ENCODE measurements at places on chromosomes 2 and 18.

- DNase-seq: no peak
Measured at GRCh38 chr2:241745276-241745675, 10.8 kb downstream of the D2HGDH start.

DNA sequence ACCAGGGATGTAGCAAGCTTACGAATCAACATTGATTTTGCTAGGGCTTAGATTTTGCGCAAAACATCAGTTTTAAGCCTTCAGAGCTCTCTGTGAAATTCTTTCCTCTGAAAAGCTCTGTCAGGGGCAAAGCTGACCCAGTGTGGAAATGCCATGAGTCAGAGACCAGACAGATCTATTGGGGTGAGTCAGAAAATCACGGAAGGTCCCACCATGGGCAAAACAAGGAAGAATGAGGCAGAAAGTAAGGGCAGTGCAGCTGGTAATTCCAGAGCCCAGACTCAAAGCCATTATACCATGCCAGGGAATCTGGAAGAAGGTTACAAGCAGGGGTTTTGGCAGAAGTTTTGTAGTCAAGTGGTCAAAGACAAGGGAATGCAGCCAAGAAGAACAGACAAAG, 256.6 kb upstream of the CTAGE1 start:
- no peak for DNase-seq

GRCh38 chr2:30310955-30311354, 79.6 kb downstream of the LBH start:
- DNase-seq: no peak

DNA sequence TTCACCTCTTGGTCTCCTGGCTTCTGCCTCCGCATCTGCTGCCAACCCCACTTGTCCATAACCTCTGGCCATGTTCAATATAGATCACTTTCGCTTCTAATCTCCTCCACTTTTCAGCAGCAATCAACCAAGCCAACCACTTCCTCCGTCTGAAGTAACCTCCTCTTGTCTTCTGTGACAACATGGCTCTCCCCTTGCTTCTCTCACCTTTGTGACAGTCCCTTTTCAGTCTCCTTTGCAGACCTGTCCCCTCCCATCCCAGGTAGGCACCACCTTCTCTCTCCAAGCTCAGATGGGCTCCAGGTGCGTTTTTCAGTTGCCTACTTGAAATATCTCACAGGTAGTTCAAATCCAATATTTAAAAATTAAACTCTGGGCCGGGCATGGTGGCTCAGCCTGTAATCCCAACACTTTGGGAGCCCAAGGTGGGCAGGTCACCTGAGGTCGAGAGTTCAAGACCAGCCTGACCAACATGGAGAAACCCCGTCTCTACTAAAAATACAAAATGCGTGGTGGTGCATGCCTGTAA, 4.7 kb upstream of the PSD4 start:
- no peak for DNase-seq

DNA sequence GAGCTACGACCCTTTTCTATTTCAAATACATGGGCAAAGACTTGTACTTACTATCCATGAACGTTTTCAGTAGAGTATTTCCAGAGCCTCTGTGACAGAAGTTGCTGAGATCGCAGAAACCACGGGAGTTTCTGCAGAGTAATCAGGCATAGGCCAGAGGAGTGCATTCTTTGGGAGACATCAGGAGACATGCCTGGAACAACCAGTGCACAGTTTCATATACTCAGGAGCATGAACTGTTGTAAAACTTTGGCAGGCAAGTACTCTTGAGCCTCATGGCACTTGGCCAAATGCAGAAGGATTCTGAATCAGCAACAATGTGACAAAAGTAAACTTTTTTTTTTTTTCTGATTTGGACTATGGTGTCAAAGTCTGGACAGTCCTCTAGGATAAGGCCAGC, 307.1 kb downstream of the GRB14 start:
- no peak for DNase-seq

- DNase-seq: peak; percentile 29
Measured at GRCh38 chr2:62856228-62857040, 150.9 kb downstream of the EHBP1 start.

DNA sequence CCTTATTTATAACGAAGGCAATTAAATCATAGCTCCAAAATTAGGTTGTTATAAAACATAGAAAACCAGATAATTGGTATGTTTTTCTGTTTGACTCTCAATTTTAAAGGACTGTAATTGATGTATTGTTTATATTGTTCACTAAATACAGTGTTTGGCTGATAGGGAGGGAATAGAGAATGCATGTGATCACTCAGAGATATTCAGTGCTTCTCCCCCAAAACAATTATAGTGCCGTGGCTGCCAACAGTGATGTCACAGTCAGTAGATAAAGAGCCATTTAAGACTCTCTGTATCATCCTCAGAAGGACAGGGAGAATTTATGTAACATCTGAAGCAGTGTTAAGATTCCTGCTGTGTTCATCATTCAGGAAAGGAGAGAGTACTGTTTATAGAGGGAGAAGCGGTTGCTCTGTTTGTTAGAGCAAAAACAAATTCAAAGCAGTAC, 69.6 kb downstream of the PHLPP1 start:
- no peak for DNase-seq

- no peak for DNase-seq
Measured at GRCh38 chr2:237630216-237631000, 3.0 kb downstream of the LRRFIP1 start.

DNA sequence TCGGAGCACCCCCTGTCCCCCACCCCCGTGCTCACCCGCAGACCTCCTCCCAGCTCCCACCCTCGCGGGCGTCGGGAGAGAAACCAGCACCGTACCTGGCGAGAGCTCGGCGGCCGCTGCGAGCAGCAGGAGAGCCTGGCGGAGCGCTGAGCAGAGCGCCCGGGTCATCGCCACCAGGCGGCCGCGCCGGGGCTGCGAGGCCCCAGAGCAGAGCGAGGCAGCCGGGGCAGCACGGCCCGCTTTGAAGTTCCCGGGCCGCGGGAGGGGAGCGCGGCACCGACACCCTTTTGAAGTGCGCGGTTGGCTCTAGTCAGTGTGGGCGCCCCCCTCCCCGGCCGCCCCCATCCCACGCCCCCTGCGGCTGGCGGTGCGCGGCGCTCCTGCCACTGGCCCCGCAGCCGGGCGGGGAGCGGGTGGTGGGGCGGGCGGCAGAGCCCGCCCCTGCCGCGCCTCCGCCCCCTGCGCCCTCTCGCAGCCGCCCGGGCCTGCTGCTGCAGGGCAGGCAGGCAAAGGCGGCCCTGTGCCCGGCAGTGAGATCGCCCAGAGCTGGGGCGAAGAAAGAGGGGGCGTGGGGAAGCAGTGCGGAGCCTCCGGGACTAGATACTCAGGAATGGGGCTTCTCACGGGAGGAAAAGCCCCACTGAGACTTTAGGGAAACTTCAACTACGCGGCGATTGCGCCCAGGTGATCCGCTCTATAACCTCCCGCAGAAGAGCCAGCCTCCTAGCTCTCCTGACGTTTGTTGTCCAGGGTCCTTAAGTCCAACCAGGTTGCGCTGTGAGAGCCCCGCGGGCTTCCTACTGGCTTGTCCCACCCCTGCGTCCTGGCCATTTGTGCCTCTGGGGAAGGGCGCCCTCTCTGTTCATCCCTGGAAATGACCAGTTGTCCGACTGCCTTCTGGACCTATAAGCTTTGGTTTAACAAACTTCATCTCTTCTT, at the start of gene ACVR1C:
Gene ACVR1C, minus strand, starts transcription at position 388 of the 939 bp plus-strand sequence. Its CDS starts 220 bp downstream, at position 168.
- peak; percentile 45 for DNase-seq

DNA sequence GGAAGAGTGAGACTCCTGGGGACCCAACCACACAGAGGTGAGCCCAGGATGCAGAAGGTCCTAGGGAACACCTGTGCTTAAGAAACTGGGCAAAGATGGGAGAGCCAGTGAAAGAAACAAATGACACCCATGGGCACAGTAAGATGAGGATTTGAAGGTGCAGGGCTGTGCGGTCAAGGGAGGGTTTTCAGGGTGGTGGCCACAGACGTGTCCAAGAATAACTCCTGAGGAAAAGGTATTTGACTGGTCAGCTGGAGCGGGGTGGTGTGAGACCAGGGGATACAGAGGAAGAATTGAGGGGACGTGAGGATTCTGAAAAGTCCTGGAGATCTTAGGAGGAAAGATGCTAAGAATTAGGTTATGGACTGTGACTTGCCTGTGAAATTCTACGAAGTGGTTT, 142.9 kb downstream of the TMEM163 start:
- DNase-seq: no peak

DNA sequence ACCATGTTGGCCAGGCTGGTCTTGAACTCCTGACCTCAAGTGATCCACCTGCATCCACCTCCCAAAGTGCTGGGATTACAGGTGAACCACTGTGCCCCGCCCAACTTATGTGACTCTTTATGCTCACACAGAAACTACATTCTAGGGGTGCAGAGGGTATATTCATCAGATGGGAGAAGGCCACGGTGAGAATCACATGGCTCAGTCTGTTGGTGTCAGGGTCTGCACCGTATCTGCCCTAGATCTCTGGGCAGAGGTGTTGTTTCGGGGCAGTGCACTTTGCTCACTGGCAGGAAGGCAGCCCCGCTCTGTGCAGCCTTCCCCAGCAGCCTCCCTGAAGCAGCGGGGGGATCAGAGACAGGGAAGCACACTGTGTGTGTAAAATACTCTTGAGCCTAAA, 76.4 kb downstream of the SH3RF3 start:
- no peak for DNase-seq

DNA sequence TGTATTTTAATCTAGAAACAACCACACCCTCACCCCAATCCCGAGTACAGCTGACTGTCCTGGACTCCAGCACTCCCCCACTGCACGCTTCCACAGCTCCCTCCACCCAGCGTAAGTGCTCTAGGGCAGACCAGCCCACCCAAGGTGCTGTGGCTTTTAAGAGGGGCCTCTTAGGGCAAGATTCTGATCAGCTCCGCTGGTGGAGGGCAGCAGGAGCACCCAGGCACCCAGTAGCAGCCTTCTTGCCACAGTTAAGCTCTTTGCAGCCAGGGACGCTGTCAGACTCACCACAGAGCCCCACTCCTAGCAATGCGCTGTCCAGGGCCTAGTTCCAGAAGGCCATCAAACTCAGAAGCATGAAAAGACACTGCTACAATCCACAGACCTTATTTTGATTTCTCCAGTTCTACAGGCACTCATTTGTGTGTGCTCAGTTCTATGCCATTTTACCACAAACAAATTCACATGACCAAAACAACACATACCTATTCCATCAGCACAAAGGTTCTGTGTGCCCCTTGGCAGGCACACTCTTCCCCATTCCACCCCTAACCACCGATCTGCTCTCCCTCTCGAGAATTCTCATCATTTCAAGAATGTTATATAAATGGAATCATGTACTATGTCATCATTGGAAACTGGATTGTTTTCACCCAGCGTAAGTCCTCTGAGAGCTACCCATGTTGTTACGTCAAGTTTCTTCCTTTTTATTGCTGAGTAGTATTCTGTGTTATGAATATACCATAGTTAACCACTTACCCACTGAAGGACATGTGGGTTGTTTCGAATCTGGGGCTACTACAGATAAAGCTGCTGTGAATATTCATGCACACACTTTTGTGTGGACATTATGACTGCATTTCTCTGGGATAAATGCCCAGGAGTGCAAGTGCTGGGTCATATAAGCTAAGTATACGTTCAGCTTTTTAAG, 40.4 kb downstream of the PTPN2 start:
- DNase-seq: no peak

DNA sequence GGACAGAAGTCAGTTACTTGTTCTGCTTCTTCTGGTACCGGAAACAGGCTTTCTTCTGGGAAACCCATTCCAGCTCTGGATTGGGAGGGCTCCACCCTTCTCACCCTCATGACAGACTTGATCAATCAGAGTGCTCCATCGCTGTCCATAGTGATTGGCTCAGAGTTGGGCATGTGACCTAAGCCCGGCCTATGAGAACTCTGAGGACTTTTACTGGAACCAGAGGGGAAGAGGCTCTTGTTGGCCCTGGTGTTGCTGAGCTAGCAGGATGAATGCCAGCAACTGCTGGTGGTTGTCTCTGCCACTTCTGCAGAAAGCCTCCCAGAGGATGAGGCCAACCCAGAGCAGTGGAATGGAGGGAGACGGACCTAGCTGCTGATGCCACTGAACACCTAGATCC, 33.3 kb downstream of the TMEM37 start:
- DNase-seq: no peak

DNA sequence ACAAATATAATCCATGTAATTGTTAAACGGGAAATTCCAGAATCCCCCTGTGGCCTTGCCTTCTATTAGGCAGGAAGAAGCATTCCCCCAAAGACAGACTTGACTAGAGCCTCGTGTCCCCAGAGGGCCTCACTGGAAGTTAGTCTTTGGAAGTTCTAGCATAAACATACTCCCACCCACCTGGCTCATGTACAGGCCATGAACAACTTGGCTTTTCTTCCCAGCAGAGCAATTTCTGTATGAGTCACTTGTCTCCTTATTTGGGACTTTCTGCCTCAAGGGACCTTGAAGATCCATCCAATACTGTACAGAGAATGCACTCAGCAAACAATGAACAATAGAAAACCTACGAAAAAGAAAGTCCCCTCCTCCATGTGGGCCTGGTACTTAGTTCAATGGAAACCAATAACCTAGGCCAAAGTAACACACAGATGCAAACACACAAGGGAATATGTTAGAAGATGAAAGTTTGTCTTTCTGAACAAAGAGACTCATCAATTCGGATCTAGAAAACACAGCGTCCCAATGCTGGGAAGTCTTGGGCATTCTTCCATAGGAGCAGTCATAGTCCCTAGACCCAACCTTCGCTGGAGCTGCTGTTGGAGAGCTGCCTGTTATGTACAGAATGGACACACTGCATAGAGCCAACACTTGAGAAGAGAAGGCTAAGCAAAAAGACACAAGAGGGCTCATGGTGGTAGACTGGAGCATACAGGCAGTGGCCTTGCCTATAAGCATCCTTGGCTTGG, 303.5 kb downstream of the HRH4 start:
- peak; percentile 12 for DNase-seq

DNA sequence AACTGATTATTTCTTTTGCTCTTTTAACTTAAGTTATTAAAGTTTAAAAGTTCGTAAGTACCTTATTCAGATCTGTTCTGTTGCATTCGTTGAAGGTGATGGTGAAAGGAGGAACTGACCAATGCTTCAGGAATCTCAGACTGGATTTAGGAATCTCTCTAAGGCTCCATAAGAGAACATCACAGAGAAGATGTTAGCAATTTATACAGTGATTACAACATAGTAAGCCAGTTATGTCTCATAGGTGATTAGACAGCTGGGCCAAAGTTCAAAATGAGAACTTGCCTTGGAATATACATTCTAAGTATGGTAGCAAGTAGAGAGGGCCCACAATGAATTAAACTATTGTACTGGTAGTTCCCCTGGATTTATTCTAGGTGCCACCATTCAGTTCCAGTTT, 3.2 kb downstream of the MARS2 start:
- DNase-seq: no peak

- DNase-seq: no peak
Measured at GRCh38 chr2:128901572-128902391, 583.1 kb upstream of the HS6ST1 start.

- no peak for DNase-seq
Measured at GRCh38 chr18:31596081-31596872, 4.6 kb downstream of the TTR start.

DNA sequence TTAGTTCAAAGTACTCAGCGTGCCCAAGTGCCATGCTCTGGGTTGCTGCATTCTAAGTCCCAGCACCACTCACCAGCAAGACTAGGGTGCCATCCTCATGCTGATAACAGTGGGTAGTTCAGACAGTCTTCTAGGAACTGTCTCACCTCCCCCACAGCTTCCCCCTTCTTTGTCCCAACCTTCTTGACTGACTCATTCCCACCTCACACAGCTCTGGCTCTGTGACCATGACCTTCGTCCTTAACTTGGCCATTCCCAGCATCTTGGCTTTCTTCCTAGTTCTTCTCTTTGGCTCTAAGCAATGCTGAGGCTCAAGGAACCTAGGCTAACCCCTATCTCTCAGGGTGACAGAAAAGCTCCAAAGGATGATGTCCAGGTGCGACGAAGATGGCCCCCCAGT, 20.0 kb upstream of the CXCR4 start:
- no peak for DNase-seq

- DNase-seq: no peak
Measured at GRCh38 chr2:165877565-165878550, 75.7 kb downstream of the TTC21B start.
